WTC11 (cell line): ENCODE measurements at places on chromosomes 2 and 18. TPM values are rescaled to one million over a fixed set of nuclear protein-coding genes. Genes with fewer than 3 reads are reported as not detected.

The IL36B gene
- total RNA-seq, result not detected in 3 replicates

The HNRNPLL gene
- 63.1 to 66.4 TPM (median 65.3 TPM) in 3 replicates for total RNA-seq

The DGUOK gene
- 105 to 106 TPM (median 106 TPM) in 3 replicates for total RNA-seq

The KCNF1 gene
- 1.2 to 1.4 TPM (median 1.2 TPM) in 3 replicates for total RNA-seq

The TLX2 gene
- total RNA-seq, result 0.18 to 0.39 TPM (median 0.26 TPM) in 3 replicates

The SLC5A7 gene
- 0.05 TPM in 1 of 3 replicates, not detected in the others for total RNA-seq

The NT5DC4 gene
- total RNA-seq, result not detected in 3 replicates

DNA sequence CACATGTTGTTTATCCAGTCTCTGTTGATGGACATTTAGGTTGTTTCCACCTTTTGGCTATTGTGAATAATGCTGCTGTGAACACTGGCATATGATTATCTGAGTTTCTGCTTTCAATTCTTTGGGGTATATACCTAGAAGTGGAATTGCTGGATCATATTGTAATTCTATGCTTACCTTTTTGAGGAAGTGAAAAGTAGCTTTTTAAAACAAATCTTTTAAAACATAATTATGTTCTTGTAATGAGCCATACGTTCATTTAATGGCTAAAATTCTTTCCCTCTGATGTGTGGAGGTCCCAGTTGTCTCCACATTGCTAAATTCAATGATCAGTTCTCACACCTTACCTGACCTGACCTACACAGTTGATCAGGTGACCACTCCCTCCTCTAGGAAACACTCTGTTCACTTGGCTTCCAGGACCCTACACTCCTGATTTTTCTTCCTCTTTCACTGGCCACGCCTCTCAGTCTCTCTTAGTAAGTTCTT, 27.8 kb upstream of the SERTAD2 start:
- no peak for DNase-seq

DNA sequence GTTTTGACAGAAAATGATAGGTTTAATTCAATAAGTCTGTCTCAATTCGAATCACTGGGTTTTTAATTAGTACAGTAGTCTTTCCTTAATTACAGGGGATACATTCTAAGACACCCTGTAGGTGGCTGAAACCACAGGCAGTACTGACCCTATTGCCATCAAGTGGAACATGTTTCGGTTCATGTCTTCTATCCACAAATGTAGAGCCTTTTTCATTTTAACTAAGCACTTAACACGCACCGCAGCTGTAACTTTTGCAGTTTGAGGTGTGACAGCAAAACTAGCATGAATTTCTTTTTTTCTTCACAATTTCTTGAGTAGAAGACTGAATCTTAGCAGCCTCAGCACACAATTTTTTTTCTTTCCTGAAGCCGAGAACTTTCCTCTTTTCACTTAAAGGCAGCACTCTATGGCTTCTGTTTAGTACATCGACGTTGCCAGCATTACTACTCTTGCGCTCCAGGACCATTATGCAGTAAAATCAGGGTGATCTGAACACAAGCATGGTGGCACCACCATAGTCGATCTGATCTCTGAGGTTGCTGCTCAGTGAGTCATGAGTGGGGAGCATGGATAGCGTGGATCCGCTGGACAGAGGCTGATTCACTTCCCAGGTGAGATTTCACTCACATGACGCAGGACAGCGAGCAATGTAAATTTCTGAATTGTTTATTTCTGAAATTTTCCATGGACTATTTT, 805.1 kb downstream of the RNF144A start:
- DNase-seq, result no peak

DNA sequence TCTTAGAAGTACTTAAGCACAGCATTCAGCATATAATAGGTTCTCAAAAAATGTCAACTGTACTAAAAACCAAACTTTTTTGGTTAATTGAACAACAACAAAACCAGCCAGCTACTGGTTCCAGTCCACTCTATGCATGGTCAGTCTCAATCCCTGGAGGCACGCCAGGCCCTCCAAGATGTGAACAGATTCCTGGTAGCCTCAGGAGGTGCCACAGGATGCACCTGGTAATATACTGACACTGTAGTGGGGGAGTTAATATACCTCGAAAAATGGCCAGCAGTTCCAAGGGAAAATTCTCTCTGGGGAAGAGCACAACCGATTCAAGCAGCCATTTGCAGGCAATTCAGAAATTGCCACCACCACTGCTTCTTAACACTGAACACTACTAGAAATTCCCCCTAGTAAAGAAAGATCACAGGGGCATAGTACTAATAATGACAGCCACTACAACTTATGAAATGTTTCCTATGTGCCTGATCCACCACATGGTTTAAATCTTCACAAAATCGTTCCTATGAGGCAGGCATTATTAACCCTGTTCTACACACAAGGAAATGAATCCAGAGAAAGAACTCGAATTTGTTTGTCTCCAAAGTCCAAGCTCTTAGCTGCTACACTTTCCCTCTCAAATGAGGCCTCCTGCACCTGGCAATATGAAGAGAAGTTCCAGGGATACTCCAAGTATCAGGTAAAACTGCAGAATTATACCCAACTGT, 3.4 kb downstream of the MGAT4A start:
- no peak for DNase-seq

DNA sequence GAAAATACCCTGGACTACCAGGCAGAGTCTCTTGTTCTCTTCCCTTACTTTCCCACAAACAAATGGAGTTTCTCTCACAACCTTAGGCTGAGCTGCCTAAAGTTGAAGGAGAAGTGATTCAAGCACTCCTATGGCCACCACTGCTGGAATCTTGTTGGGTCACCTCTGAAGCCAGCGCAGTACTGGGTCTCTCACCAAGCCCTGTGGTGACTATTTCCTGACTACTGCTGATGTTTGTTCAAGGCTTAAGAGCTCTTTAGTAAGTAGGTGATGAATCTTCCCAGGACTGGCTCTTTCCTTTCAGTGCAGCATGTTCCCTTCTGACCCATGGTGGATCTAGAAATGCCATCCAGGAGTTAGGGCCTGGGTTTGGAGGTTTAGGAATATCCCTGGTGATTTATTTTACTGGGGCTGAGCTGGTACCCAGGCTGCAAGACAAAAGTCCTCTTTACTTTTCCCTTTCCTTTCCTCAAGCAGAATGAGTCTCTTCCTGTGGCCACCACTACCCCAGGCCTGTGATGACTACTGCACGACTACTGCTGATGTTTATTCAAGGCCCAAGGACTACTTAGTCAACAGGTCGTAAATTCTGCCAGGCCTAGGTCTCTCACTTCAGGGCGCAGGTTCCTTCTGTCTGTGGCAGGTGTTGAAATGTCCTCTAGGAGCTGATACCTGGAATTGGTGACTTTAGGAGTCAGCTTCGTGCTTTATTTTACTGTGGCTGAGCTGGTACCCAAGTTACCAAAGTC, 121.8 kb downstream of the SLC4A10 start:
- no peak for DNase-seq

- no peak for DNase-seq
Observed at GRCh38 chr2:54588244-54588899, 132.2 kb downstream of the SPTBN1 start.

DNA sequence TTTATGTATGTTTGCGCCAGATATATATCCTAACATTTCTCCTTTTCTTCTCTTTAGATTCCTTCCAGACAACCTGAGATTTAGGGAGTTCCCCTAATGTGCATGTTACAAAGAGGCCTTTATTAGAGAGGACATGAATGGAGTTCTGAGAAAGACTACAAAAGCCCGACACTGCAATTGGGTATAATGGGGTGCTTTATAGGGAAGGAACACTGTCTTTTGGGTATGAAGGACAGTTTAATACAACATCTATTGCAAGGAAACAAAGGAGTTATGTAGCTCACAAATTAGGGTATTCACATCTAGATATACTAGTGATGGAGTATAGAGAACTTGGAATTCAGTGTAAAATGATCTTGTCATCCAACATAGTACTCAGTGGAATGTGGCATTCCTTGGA, 383.8 kb downstream of the FIGN start:
- DNase-seq, result no peak

DNA sequence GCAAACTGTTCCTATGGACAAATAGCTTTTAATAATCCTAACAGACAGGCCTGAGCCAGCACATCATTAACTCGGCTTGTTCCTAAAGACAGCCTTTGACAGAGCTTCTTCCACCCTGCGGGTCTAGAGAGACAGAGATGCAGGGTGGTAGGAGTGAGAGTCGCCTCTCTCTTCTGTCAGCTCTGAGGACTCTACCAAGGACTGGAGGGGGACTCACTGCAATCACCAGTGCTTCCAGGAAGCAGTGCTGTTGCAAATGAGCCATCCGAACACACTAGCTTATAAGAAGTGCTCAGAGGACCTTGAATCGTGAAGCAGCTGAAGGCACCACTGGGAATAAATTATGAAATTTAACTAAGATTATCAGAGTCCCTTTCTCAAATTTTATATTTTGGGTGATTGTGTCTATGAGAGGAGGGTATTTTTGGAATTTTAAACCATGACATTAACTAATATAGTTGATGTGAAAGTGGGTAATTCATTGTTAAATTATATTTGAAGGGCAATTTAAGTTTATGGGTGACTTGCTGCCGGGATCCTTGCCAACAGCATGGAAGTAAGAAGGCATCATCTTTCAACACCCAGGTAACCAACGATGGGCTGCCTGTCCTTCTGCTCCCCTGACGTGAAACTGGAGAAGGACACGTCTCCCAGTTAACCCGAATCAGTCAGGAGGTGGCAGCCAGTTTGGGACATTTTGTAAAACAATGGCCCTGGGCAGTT, 43.6 kb upstream of the PXDN start:
- DNase-seq, result no peak

GRCh38 chr2:39640107-39640506, 25.6 kb upstream of the TMEM178A start:
- no peak for DNase-seq

DNA sequence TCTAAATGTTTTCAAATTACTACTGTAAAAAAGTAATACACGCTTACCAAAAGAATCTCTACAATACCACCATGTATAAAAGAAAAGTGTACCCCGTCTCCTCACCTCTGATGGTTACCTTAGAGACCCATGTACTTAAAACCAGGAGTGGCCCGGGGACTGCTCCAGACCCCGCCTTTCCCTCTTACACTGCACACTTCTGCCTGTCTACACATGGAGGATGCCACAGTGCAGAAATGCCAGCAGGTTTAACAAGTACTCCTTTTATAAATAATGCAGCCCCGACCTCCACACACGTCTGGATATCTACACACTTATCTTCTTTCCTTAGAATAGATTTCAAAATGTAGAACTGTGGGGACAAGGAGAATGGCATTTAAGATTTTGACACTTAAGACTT, 5.3 kb downstream of the HDAC4 start:
- DNase-seq, result no peak

- DNase-seq, result no peak
Observed at GRCh38 chr2:234689911-234690379, 193.1 kb upstream of the ARL4C start.

DNA sequence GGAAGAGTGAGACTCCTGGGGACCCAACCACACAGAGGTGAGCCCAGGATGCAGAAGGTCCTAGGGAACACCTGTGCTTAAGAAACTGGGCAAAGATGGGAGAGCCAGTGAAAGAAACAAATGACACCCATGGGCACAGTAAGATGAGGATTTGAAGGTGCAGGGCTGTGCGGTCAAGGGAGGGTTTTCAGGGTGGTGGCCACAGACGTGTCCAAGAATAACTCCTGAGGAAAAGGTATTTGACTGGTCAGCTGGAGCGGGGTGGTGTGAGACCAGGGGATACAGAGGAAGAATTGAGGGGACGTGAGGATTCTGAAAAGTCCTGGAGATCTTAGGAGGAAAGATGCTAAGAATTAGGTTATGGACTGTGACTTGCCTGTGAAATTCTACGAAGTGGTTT, 142.9 kb downstream of the TMEM163 start:
- DNase-seq, result no peak

DNA sequence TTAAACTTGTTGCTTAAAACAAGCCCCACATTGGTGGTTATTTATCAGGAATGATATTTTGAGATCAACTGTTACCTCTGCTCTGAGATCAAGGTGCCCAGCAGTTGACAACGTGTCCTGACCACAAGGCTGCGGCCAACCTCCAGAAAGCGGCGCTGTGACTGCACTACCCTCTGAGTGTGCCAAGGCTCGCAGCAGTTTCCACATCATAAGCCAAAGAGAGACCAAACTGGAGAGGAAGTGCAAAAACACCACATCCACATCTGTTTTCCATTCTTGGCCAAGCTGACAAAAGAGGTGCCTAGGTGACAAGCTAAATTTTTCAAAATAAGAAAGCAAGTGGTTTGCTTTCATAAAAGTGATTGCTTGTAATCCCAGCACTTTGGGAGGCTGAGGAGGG, 410.8 kb upstream of the POU3F3 start:
- no peak for DNase-seq

- DNase-seq, result no peak
Observed at GRCh38 chr18:49061239-49061990, 110.7 kb upstream of the SMAD7 start.

DNA sequence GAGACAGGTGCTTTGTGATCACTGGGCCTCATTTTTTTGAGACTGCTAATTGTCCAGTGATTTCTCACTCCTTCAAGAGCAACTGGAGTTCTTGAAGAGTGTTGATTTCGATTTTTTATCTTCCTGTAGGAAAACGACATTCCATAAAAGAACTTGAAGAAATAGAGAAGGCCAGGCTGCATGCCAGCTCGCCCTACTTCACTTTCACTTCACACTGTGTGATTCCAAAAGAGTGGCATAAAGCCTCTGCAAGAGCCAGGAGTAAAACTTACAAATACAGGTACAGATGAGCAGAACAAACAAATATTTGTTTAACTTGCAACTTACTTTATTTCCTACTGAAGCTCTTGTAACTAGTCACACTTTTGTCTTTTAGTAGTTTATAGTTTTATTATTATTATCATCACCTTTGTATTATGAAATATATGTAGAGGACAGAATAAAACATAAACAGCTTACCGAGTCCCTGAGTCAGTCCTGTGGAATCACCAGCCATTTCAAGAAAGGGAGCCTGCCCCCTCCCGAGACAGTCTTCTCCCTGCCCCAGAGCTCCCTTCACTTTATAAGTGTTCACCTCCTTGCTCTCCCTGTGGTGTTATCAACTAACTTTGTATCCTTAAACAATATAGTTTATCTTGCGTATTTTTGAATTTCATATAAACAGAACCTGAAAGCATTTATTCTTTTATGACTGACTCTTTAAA, 8.7 kb downstream of the FAM228A start:
- no peak for DNase-seq
